ENCODE measurements at places on chromosomes 13 and 19.
A peak's percentile ranks its signal among the peaks of the same experiment; 100 is the strongest.

DNA sequence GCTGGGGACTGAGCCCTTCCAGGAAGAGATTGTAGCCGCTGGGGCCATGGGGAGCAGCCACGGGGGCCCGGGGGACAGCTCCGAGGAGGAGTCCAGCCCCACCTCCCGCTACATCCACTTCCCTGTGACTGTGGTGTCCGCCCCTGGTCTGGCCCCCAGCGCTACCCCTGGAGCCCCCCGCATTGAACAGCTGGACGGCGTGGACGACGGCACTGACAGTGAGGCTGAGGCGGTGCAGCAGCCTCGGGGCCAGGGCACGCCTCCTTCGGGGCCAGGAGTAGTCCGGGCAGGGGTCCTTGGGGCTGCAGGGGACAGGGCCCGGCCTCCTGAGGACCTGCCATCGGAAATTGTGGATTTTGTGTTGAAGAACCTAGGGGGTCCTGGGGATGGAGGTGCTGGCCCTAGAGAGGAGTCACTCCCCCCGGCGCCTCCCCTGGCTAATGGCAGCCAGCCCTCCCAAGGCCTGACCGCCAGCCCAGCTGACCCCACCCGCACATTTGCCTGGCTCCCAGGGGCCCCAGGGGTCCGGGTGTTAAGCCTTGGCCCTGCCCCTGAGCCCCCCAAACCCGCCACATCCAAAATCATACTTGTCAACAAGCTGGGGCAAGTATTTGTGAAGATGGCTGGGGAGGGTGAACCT lies 9.6 kb downstream of the IGFLR1 start:
- no peak for DNase-seq

DNA sequence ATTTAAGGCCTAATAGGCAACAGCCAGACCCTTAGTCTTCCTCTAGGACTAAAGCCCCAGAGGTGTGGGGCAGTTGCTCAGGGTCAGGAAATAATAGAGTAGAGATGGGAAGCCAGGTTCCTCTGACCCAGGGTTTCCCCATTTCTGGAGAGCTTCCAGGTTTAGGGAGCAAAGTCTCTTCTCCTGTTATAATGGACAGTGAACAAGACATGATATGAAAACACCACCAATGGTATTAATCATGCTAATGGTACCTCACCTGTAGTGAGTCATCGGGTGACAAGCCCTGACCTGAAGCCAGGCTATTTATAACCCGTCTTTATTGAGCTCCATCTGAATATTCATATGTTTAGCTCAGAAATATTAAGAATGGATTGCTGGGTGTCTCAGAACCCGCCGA lies 24.6 kb downstream of the BICRA start:
- DNase-seq, result peak; percentile 78

- peak; percentile 73 for DNase-seq
Measured at GRCh38 chr19:5048091-5048726, 79.3 kb downstream of the KDM4B start.

DNA sequence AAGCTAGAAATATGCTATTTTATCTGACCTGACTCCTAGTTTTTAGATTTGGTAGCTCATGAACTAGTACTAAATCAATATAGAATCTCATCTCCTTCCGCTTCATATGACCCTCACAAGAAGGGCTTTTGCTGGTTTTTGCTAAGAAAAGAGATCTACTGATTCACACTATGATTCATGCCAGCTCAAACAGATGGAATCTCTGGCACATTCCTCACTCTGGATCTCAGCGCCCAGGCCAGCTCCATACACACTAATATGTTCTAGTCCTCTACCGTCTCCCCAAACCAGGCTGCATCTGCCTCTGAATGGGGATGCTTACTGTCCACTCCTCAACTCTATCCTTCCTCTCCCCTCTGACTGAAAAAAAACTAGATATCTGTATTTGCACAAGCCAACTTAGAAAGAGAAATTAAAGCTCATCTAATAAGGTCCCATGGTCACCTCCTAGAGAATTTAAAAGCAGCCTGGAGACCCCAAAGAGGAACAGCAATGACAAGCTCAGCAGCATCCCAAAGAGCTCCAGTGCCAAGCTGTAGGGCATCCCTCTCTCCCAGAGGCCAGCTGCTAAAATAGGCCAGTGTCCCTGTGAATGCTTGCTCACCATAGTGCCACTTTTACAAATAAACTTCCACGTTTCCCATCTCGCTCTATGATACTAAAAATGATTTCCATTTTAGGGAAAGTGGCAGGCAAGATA lies 74.9 kb downstream of the LHFPL6 start:
- peak; percentile 90 for DNase-seq

- no peak for DNase-seq
Measured at GRCh38 chr19:7579182-7579581, 16.5 kb upstream of the CAMSAP3 start.

DNA sequence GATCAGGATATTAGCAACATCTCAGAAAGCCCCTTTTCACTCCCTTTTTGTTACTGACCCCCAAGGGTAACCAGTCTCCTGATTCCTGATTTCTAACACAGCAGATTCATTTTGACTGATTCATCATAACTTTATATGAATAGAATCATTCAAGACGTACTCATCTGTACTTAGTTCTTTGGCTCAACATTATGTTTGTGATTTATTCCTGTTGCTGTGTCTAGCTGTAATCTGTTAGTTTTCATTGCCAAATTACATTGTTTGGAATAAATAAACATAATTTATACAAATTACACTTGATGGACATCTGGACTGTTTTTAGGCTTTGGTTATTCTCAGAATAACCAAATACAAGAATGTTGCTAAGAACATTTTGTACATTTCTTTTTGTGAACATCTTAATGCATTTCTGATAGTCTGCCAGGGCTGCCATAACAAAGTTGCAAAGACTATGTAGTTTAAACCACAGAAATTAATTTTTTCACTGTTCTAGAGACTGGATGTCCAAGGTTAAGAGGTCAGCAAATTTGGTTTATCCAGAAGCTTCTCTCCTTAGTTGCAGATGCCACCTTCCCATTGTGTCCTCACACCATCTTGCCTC lies 62.8 kb upstream of the EDNRB start:
- DNase-seq, result no peak

DNA sequence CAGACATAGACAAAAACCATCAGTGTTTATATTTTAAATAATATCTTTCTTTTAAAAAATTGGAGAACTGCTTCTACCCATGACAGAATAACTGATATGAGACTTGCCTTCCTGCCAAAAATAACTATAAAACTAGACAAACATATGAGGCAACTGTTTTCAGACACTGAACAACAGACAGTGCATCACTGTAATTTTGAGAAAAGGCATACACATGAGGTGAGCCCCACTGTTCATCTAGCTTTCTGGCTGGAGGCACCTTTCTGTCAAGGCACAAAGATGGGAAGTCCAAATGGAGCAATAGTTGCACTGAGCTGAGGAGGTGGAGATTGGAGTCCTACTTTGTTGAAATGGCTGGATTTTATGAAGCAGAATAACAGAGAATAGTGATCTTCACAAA lies 71.9 kb upstream of the ZNF507 start:
- no peak for DNase-seq

- DNase-seq, result no peak
Measured at GRCh38 chr19:1290703-1291651, 5.3 kb downstream of the EFNA2 start.
